ENCODE measurements at places on chromosomes 3 and 15.

- no peak for DNase-seq
Measured at GRCh38 chr15:69513450-69513960, 60.9 kb downstream of the RPLP1 start.

DNA sequence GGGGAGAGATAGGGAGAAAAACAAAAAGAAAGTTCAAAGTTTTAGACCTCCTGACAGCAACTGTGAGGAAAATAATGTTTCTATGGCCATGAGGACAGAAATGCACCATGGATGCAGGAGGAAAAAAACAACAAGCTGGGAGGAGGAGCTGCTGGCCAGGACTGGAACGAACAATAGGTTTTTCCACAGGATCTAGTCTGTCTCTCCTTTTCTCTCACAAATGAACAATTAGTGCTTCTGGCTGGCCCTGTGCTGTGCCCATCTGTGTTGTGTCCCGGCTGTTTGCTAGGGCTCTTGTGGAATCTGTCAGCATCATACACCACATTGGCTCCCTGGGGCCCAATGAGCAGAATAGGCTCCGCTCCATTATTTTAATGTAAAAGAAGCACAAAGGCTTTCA is 15.2 kb downstream of the GK5 start:
- DNase-seq: no peak

- peak; percentile 12 for DNase-seq
Measured at GRCh38 chr3:126151562-126152302, 28.7 kb downstream of the ALDH1L1 start.

GRCh38 chr15:59609730-59610712 is 1.6 kb upstream of the GCNT3 start:
- no peak for DNase-seq

GRCh38 chr15:64461721-64462162 is 1.4 kb downstream of the ZNF609 start:
- DNase-seq: peak; percentile 32
